ENCODE measurements at places on chromosomes 2 and 18.
A peak's percentile ranks its signal among the peaks of the same experiment; 100 is the strongest.

DNA sequence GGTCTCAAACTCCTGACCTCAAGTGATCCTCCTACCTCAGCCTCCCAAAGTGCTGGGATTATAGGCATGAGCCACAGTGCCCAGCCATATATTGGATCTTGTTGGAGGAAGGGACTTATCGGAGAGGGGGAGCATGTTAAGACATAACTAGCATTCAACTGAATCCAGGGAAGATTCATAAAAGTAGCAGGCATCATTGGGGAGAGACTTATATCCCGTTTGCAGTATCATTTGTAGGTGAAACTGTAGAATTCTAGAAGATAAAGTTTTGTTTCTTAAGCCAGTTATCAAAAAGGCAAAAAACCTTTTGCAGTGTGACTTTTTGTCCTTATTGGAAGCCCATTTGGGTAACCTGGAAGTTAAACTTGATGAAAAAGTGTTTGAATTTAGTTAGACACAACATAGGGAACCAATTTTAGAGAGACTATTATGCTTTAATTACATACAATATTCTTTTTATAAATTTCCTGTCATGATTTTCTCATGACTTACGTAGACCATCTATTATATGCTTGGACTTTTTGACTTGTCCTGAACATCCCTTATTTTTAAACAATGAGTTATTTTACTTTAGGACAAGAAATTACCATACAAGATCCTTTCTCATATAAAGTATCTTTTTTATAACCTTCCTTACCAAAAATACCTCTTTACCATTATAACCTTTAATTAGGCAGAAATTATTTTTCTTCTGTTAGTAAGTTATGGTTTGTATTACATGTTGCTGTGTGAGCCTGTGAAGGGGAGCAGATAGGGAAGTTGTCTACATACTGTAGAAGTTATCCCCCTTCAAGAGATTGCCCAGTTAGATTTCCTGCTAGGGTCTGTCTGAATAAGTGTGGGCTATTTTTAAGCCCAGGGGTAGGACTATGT lies 20.3 kb downstream of the RAB3GAP1 start:
- DNase-seq, result peak; percentile 31

GRCh38 chr18:22710673-22711191 lies 222.4 kb upstream of the RBBP8 start:
- DNase-seq, result no peak

DNA sequence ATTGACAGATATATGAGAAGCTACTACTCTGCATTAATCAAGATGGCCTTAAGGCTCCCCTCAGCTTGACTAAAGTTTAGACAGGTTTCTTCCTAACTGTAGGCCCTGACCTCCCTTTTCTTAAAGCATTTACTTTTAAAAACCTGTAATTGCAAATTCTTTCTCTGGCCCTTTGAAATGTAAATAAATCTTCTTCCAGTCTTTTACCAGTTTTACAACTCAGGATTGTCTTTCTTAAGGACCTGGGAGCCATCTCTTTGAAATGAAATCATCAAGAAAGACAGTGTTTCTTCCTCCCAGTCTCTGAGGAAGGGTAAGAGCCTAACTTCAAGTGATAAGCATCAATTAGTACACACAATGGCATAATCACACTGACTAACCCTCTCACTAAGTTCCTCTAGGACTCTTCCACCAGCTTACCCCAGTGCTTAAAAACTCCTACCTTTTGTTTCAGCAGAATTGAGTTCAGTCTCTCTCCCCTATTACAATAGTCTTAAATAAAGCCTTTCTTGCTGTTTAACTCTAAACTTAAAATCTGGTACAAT lies 58.7 kb upstream of the CDH20 start:
- DNase-seq, result no peak

DNA sequence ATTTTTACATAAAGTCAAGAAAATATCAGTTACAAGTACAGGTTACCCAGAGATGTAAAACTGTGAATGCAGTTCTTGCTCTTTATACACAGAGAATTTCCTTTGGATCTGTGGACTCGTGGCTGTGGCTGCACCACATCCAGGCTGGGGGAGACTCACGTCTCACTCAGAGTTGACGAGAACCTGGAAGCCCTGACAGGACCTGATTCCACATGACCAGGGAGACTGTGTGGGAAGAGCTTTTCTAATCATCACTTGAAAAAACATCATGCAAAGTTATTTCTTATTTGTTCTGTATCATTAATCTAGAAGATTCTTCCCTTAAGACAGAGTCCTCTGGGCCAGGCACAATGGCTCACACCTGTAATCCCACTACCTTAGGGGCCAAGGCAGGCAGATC lies 1159.0 kb downstream of the RPIA start:
- no peak for DNase-seq

DNA sequence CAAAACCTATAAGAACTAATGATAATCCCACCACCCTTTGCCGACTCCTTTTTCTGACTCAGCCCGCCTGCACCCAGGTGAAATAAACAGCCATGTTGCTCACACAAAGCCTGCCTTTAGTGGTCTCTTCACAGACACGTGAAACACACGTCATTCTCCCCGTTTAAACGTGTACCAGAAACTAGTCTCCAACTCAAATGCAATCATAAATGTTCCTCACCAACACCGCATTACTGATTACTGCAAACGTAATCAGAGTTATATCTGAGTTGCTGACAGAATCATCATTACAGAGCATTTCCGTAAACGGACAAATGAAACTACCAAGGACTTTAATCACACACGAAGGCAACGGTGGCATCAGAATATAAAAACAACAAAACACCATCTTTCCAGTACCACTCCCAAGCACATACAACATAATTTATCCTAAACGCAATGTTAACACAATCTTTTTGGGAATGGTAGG lies 1.9 kb downstream of the CLK1 start:
- DNase-seq, result no peak

GRCh38 chr2:71713581-71714580 lies 260.5 kb downstream of the DYSF start:
- no peak for DNase-seq

DNA sequence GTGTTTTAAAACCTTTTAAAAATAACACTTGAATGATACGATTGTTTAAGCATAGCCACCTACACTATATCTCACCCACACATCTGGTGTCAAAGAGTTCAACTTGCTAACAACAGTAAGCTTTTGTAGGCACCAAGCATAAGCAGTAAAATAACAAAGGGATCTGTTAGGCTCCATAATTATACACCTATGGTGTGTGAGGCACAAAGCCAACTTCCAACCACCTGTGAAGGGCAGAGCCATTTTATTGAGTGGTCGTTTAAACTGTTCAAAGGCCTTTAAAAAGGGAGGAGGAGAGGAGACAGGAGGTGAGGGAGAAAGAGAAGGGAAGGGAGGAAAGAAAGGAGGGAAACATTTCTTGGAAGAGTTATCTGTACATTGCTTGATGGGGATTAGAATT lies 27.9 kb downstream of the NEMP2 start:
- no peak for DNase-seq

GRCh38 chr2:5203134-5203755 lies 488.9 kb upstream of the SOX11 start:
- DNase-seq, result no peak

DNA sequence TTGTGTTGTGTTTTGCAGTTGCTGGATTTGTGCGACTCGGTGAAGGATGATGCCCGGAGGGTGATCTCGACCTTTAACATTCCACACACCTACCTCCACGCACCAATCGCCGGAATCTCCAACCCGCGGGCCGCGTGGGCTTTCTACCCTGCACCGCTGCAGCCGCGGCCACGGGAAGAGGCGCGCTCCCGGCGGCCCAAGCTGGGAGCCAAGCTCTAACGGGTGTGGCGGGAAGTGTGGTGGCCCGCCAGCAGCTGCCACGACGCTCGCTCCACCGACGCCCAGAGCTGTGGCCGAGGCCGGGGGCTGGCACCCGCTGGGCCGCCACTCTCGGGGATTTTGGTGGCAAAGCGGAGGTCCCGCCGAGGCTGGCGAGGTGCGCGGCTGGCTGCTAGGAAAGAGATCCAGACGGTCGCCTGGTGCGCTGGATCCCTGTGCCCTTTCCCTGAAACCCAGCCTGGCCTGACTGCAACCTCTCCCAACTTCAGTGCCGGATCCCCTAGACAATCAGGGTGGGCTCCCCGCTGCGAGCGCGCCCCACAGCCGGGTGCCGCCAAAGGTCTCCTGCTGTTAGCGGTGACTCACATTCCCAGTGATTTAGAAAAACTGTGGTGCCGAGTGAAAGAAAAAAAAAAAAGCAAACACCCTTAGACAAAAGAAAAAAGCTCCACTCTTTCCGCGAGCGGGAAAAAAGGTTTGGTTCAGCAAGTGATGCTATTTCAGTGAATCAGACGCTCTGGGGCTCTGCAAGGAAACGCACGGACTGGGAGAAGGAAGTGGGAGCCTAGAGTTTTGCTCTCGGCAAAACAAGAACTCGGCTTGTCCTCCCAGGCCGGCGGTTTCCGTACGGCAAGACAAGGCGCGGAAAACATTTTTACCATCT lies 2.9 kb upstream of the BCL2L11 start:
- no peak for DNase-seq

DNA sequence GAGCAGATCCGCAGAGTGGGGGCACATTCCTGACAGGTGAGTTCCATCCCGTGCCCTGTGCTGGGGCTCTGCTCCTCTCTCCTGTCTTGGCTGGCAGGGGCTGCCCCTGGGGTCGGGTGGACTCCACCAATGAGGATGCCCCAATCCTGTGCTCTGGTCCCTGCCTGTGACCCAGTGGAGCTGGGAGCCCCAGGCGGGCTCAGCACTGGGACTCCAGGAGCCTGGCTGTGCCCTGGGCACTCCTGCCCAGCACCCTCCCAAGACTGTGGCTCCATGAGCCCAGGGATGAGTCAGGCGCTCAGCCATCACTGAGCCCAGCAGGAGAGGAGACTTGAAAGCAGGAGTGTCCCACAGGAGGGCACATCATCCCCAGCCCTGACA lies 53.9 kb downstream of the MBP start:
- no peak for DNase-seq

GRCh38 chr2:184312970-184313369 lies 285.4 kb upstream of the ZNF804A start:
- no peak for DNase-seq

DNA sequence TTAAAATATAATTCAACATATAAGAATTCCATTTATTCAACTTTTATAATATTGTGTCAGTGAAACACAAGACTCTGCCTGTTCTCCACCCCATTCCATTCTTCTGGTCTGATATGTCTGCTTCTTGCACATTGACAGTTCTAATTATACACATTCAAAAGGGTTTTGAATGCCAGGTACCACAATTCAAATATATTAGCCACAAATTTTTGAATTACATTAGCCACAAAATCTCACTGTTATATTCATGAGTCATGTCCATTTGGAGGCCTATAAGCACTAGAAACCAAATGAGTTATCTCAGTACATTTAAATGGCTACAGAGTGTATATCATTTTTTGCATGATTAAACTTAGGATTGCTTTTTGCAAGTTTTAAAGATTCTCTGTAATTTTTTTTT lies 72.1 kb downstream of the CCDC150 start:
- DNase-seq, result no peak

DNA sequence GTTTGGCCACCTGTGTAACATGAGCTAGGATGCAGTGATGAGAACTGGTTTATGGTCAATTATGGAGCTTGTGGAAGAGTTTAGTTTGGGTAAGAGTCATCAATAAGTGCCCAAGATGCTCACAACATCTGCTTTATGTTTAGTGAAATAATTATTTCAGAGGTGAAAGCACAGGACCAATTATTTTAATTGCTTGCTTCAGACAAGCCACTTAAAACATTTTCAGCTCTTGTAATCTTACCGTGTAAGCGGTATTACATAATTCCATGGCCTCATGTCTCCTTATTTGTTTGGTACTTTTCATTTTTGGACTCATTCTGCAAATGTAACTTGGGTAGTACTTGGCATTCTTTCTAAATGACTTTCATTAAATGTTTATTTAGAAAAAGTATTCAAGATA lies 5.4 kb downstream of the B3GNT2 start:
- no peak for DNase-seq

DNA sequence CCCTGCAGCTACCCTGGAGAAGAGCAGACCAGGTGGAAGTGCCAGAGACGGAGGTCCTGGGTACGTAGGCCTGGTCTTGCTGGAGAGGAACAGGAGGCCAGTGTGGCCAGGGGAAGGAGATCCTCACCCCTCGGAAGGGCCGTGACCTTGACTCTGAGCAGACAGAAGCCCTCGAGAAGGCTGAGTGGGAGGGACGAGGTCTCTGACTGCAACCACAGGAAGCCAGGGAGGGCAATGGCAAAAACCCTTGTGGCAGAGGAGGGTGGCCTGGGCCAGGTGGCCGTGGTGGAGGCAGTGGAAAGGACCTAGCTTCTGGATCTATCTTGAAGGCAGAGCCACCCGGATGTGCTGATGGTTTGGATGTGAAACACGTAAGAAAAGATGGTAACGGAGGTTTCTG lies 28.1 kb downstream of the THAP4 start:
- DNase-seq, result no peak

- no peak for DNase-seq
These were observed 204.7 kb upstream of the ITGA4 start for GRCh38 chr2:181252262-181253148.

GRCh38 chr2:76563730-76564129 lies 853.0 kb upstream of the GCFC2 start:
- no peak for DNase-seq

DNA sequence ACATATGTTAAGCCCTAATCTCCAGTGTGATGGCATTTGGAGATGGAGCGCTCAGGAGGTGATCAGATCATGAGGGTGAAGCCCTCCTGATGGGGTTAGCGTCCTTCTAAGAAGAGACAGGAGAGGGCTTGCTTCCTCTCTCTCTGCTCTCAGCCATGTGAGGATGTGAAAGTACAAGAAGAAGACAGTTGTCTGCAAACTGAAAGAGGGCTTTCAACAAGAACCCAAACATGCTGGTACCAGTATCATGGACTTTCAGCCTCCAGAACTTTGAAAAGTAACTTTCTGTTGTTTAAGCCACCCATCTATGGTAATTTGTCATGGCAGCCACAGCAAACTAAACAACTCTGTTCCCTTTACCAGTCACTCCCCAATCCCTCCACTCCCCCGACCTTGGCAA lies 47.4 kb downstream of the CACNB4 start:
- no peak for DNase-seq

- no peak for DNase-seq
These were observed 24.2 kb upstream of the MCFD2 start for GRCh38 chr2:46939626-46940359.

DNA sequence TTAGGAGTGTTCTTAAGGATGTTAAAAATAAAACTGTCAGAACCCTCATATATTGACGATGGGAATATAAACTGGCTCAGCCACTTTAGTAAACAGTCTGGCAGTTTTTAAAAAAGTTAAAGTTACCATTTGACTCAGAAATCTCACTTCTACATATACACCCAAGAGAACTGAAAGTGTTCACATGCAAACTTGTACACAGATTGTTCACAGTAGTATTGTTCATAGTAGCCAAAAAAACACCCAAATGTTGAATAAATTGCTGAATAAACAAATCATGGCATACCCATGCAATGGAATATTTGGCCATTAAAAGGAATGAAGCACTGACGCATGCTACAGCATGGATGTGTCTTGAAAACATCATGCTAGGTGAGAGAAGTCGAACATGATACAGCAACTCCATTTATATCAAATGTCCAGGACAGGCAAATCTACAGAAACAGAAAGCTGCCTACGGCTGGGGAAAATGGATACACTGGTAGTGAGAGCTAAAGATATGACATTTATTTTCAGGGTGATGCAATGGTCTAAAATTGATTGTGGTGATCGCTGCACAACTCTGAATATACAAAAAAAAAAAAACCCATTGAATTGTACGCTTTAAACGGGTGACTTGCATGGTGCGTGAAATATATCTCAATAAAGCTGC lies 10.1 kb downstream of the RPL31 start:
- no peak for DNase-seq
